ENCODE measurements at places on chromosomes 13 and 19. TPM values are rescaled to one million over a fixed set of nuclear protein-coding genes. Genes with fewer than 3 reads are reported as not detected.

NBEA gene
- 8.4 TPM for total RNA-seq

CABP5 gene
- not detected for total RNA-seq

ASF1B gene
- 3.5 TPM for total RNA-seq

DENND1C gene
- total RNA-seq, result 2.7 TPM

CACNA1A gene
- 1.00 TPM for total RNA-seq

LRRC8E gene
- 8.6 TPM for total RNA-seq

SERPINE3 gene
- not detected for total RNA-seq

RUBCNL gene
- total RNA-seq, result 5.0 TPM

CFAP97D2 gene
- total RNA-seq, result 1.3 TPM

PVR gene
- total RNA-seq, result 46.4 TPM

KCNN4 gene
- 2.4 TPM for total RNA-seq

ZNF578 gene
- 2.5 TPM for total RNA-seq

NLRP9 gene
- not detected for total RNA-seq

GRCh38 chr13:103187721-103188156 lies 121.5 kb upstream of the SLC10A2 start:
- H3K36me3 ChIP-seq, result no peaks in the 10 kb centered on the region
- no peak for DNase-seq
- H3K27me3 ChIP-seq, result no peaks in the 10 kb centered on the region

DNA sequence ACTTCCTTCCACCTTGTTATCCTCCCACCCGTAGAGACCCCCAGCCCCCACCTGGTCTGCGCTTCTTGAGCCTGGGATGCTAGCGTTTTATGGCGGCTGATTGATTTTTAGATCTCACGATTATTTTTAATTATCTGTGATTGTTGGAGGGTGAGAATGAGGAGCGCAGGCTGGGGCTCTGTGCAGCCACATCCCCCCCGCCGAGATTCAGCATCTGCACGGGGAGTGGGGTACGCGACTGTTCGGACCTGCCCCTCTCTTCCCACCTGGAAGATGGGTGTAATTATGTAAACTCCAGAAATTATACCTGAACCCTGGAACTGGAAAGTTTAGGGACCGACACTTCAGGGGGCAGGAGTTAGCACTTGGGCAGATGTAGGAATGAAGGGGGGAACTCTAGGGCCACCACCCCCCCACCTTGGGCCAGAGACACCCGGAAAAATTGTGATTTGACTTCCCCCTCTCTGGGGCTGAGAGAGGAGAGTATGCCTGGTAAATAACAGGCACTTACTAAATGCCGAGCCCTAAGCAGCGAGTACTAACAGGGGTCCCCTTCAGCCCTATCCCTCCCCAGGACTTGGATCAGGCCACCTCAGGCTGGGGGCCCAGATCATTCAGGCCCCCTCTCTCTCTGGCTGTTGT lies 1.8 kb upstream of the ONECUT3 start:
- H3K4me1 ChIP-seq, result peaks cover 26% of the 10 kb centered on the region
- DNase-seq, result no peak
- H3K27ac ChIP-seq, result no peak overlapping the region
- no peak overlapping the region for H3K4me3 ChIP-seq
- H3K27me3 ChIP-seq, result peaks cover 76% of the 10 kb centered on the region
- H3K36me3 ChIP-seq, result no peaks in the 10 kb centered on the region

DNA sequence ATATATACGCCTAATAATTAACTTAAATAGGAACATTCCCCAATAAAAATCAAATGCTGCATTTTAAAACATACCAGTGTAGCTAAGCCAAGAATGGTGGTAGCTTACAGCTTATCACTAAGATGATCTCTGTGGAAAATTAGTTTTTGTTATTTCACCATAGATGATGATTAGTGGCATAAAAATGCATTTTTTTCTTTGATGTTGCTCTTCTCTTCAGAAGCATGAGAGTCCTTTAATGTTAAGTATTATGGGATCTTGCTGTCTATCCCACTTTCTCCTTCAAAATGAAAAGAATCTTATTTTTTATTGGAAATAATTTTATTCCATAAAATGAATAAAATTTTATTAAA lies 731.0 kb downstream of the SLITRK1 start:
- H3K4me3 ChIP-seq, result no peak overlapping the region
- H3K4me1 ChIP-seq, result no peaks in the 10 kb centered on the region
- DNase-seq, result no peak

- no peaks in the 10 kb centered on the region for H3K4me1 ChIP-seq
- H3K36me3 ChIP-seq, result no peaks in the 10 kb centered on the region
- no peak overlapping the region for H3K4me3 ChIP-seq
- H3K27ac ChIP-seq, result no peak overlapping the region
- no peak for DNase-seq
These were observed 814.7 kb downstream of the PCDH9 start for GRCh38 chr13:66415444-66415843.

DNA sequence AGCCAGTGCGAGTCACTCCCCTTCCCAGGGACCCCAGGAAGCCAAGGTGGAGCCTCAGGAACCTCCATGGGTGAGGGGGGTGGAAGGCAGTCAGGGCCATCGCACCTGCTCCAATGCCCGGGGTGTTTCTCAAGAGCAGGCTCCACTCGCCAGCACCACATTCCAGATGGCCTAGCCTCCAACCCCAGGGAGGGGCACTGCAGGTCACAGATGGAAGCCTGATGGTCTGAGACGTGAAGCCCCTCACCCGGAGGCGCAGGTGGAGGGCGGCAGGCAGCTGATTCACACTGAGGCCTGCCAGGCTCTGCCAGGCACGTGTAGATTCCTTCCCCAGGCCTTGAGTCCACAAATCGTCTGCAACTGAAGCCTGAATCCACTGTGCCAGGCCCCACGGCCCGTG lies 23.0 kb upstream of the ISYNA1 start:
- peaks cover 59% of the 10 kb centered on the region for H3K36me3 ChIP-seq
- H3K4me3 ChIP-seq, result no peak overlapping the region
- peaks cover 16% of the 10 kb centered on the region for H3K4me1 ChIP-seq
- H3K27ac ChIP-seq, result no peak overlapping the region
- DNase-seq, result no peak

DNA sequence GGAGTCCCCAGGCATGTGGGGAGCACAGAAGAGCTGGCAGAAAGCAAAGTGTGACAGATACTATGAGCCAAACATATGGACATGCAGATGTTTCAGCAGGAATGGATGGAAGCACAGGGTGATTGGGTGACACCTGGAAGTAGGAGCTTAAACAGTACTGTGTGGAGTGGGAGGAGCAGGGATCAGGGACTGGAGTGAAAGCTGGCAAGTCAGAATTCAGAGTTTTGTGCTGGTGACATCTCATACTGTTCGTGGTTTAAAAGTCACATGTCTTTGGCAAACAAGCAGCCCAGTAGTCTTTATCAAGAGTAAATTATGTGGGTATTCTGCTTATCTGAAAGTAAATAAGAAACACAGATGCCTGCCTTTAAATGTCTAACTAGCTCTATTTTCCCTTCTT lies 408.2 kb downstream of the COG6 start:
- H3K27me3 ChIP-seq, result no peaks in the 10 kb centered on the region
- no peak overlapping the region for H3K4me3 ChIP-seq
- no peak overlapping the region for H3K27ac ChIP-seq
- H3K36me3 ChIP-seq, result no peaks in the 10 kb centered on the region

- no peak overlapping the region for H3K4me3 ChIP-seq
- no peak overlapping the region for H3K27ac ChIP-seq
- no peaks in the 10 kb centered on the region for H3K36me3 ChIP-seq
These were observed 111.0 kb downstream of the FNDC3A start for GRCh38 chr13:49086722-49087121.

- no peaks in the 10 kb centered on the region for H3K27me3 ChIP-seq
- no peak overlapping the region for H3K27ac ChIP-seq
- no peaks in the 10 kb centered on the region for H3K36me3 ChIP-seq
- DNase-seq, result no peak
- H3K4me3 ChIP-seq, result no peak overlapping the region
These were observed 258.2 kb downstream of the TDRD3 start for GRCh38 chr13:60655256-60655655.

- DNase-seq, result peak; percentile 59
- no peak overlapping the region for H3K4me3 ChIP-seq
- H3K27ac ChIP-seq, result peak overlapping the region; percentile 42
These were observed 1.8 kb upstream of the LTBP4 start for GRCh38 chr19:40599331-40599901.

DNA sequence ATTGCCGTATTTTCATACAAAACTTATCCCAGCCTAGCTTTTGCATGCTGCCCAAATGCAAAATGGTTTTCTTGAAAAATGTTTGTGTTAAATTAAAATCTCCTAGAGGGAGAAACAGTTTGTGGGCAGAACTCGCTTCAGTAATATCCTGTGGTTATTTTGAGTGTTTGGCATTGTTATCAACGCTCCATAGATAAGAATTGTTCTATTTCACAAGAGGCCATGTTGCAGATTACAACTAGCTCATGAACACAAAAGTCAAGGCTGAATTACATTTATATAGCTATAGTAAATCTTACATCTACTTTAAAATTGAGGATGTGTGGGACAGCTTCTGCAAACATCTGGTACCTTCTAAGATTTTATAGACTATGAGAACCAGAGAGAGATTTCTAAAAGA lies 447.9 kb downstream of the DCT start:
- no peaks in the 10 kb centered on the region for H3K36me3 ChIP-seq
- H3K4me1 ChIP-seq, result no peaks in the 10 kb centered on the region
- no peak overlapping the region for H3K27ac ChIP-seq
- H3K4me3 ChIP-seq, result no peak overlapping the region
- no peak for DNase-seq

- H3K27me3 ChIP-seq, result no peaks in the 10 kb centered on the region
- no peaks in the 10 kb centered on the region for H3K36me3 ChIP-seq
- H3K27ac ChIP-seq, result no peak overlapping the region
- H3K4me1 ChIP-seq, result no peaks in the 10 kb centered on the region
- DNase-seq, result no peak
These were observed 44.7 kb upstream of the ZNF429 start for GRCh38 chr19:21460686-21461085.

GRCh38 chr13:30923418-30923817 lies 9.0 kb upstream of the TEX26 start:
- no peaks in the 10 kb centered on the region for H3K27me3 ChIP-seq
- no peaks in the 10 kb centered on the region for H3K36me3 ChIP-seq
- H3K4me3 ChIP-seq, result no peak overlapping the region
- H3K27ac ChIP-seq, result no peak overlapping the region
- H3K4me1 ChIP-seq, result no peaks in the 10 kb centered on the region

- peaks cover 4% of the 10 kb centered on the region for H3K36me3 ChIP-seq
- H3K27ac ChIP-seq, result no peak overlapping the region
- H3K4me3 ChIP-seq, result no peak overlapping the region
- no peak for DNase-seq
- no peaks in the 10 kb centered on the region for H3K27me3 ChIP-seq
These were observed 37.1 kb downstream of the TSHZ3 start for GRCh38 chr19:31312009-31312676.

GRCh38 chr19:22116760-22117159 lies 64.5 kb downstream of the ZNF257 start:
- no peaks in the 10 kb centered on the region for H3K4me1 ChIP-seq
- no peak overlapping the region for H3K27ac ChIP-seq
- no peaks in the 10 kb centered on the region for H3K27me3 ChIP-seq
- H3K36me3 ChIP-seq, result no peaks in the 10 kb centered on the region

GRCh38 chr13:33105387-33106005 lies 89.3 kb downstream of the KL start:
- H3K4me3 ChIP-seq, result no peak overlapping the region
- peaks cover 15% of the 10 kb centered on the region for H3K4me1 ChIP-seq
- H3K27me3 ChIP-seq, result no peaks in the 10 kb centered on the region
- no peak for DNase-seq
- H3K27ac ChIP-seq, result no peak overlapping the region

GRCh38 chr19:38683393-38684077 lies 36.1 kb downstream of the ACTN4 start:
- H3K4me1 ChIP-seq, result peaks cover 43% of the 10 kb centered on the region
- H3K27me3 ChIP-seq, result no peaks in the 10 kb centered on the region
- H3K4me3 ChIP-seq, result no peak overlapping the region
- peak; percentile 87 for DNase-seq

GRCh38 chr13:36059321-36059720 lies 71.9 kb downstream of the DCLK1 start:
- H3K4me3 ChIP-seq, result no peak overlapping the region
- H3K27ac ChIP-seq, result no peak overlapping the region
- peaks cover 9% of the 10 kb centered on the region for H3K4me1 ChIP-seq
- peak; percentile 15 for DNase-seq
- no peaks in the 10 kb centered on the region for H3K36me3 ChIP-seq

- no peak overlapping the region for H3K27ac ChIP-seq
- H3K36me3 ChIP-seq, result no peaks in the 10 kb centered on the region
- peaks cover 2% of the 10 kb centered on the region for H3K4me1 ChIP-seq
- no peak for DNase-seq
- no peak overlapping the region for H3K4me3 ChIP-seq
- no peaks in the 10 kb centered on the region for H3K27me3 ChIP-seq
These were observed 702 bp upstream of the EPSTI1 start for GRCh38 chr13:42992764-42993122.

- H3K27me3 ChIP-seq, result no peaks in the 10 kb centered on the region
- no peak overlapping the region for H3K4me3 ChIP-seq
- H3K4me1 ChIP-seq, result peaks cover 6% of the 10 kb centered on the region
- no peaks in the 10 kb centered on the region for H3K36me3 ChIP-seq
- DNase-seq, result no peak
These were observed 2.6 kb downstream of the FAM187B start for GRCh38 chr19:35225951-35226350.

DNA sequence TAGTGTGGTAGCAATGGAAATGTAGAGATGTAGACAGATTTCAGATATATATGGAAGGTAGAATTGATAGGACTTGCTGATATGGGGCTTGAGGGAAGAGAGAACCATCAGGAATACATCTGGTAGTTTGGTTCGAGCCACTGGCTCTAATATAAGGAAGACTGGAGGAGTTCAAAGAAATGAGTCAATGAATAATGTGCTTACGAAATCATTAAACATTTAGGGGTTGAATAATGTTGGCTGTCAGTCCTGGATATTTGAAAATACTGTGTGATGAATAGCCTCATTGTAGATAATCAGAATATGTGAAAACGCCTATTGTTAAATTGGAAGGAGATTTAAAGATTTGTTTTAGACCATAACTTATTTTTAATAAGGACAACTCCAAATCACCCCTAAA lies 21.6 kb downstream of the SGCG start:
- H3K4me1 ChIP-seq, result no peaks in the 10 kb centered on the region
- H3K4me3 ChIP-seq, result no peak overlapping the region
- H3K27me3 ChIP-seq, result no peaks in the 10 kb centered on the region
- no peak for DNase-seq
- H3K27ac ChIP-seq, result no peak overlapping the region

GRCh38 chr13:40798380-40798779 lies 9.0 kb downstream of the SLC25A15 start:
- no peaks in the 10 kb centered on the region for H3K4me1 ChIP-seq
- H3K4me3 ChIP-seq, result no peak overlapping the region
- DNase-seq, result no peak
- no peak overlapping the region for H3K27ac ChIP-seq
- H3K36me3 ChIP-seq, result peaks cover 10% of the 10 kb centered on the region
- H3K27me3 ChIP-seq, result no peaks in the 10 kb centered on the region

Measured in lung (tissue), 17 donors.